ENCODE measurements at places on chromosomes 1 and 21.

GRCh38 chr1:245937316-245938045 is 569.6 kb downstream of the SMYD3 start:
- no peak for DNase-seq

GRCh38 chr1:215583185-215583749 is 16.2 kb downstream of the KCTD3 start:
- no peak for DNase-seq

DNA sequence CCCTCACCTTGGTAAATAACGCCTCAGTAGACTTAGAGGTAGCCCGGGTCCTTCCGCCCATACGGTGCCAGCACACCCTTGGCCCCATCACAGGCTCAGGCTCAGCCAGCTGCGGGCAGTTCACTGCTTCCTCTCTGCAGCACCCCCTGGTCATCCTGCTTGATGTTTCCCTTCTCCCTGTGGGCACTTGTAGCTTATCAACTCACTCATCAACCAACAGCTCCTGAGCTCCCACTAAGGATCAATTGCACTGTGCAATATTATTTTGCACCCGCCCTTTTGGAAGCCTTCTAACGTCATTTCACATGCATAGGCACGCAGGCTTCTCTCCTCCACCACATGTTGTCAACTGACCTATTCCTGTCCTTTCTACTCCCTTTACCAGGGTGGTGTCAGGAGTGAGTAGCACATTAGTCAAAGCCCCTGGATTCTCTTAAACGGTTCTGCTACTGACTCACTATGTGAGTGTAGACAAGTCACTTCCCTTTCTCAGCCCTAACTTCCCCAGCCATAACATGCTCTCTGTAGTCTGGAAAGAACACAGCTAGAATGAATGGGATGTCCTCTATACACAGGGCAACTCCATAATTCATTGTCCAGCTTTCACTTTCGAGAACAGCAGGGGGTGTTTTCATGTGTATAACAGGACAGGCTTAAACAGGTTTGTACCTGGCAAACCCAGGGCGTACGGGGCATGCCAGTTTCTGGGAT is 47.1 kb upstream of the IRF2BP2 start:
- DNase-seq, result peak; percentile 56

GRCh38 chr1:181508486-181509165 is 25.3 kb downstream of the CACNA1E start:
- DNase-seq, result no peak

DNA sequence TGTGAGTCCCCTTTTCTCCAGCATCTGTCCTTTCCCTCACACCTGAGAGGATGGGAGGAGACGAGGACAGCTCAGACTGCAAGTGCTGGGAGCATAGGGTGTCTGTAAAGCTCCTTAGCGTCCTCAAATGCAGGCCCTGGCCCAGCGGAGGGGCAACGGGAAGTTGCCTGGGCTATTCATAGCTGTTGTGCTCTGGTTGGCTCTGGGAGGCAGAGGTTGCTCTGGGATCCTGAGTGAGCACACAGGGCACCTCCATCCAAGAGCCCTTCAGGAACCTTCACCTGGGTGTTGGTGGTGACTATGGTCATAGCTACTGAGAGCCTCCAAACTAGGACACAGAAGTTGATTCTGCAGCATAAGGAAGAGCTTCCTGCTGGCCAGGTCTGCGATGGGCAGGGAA is 2.6 kb downstream of the PADI1 start:
- peak; percentile 20 for DNase-seq

DNA sequence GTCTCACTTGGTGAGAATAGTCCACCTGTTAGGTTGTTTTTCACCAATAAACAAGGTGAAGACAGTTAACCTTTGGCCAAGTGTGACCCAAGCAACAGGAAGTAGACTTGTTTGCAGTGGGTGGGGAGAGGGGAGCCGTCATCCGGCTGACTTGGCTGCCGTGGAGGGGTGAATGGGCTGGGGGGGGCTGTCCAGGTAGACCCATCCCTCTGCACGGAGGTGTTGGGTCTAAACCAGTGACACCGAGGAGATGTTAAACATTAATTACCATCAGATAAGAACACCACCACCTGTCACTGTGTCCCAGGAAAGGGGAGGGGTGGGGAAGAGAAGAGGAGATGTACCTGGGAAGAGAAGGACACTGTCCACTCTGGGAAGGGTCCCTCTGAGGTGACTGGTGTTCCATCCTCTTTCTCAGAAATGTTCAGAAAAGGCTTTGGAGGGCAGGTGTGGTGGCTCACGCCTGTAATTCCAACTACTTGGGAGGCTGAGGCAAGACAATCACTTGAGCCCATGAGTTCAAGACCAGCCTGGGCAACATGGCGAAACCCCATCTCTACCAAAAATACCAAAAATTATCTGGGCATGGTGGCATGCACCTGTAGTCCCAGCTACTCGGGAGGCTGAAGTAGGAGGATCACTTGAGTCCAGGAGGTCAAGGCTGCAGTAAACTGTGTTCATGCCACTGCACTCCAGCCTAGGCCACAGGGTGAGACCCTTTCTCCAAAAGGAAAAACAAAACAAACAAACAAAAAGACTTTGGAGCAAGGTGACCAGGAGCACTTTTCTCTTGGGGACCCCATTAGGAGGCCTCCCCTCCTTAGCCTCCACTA is 6.7 kb upstream of the MYOM3 start:
- DNase-seq, result no peak

GRCh38 chr1:23152966-23153684 is 15.5 kb downstream of the LUZP1 start:
- no peak for DNase-seq

DNA sequence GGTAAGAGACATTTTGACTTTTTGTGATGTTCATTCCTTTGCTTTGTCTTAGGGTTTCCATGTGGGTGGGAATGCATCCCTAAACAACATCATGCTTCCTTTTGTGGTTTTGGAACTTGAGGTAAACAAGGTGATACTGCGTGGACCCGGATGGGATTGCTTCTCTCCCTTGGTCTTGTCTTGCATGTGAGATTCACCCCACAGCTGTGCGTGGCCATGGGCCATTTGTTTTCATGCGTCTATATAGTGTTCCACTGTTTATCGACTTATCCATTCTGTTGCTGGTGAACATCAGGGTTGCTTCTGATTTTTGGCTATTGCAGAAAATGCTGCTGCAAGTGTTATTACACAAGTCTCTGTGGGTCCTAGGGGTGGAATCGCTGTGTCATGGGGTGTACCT is 21.1 kb downstream of the CRYAA start:
- DNase-seq, result no peak

- DNase-seq, result no peak
These were observed 160.5 kb downstream of the LRRC7 start for GRCh38 chr1:69728206-69728605.

GRCh38 chr1:230426246-230427093 is at the start of gene PGBD5:
TSS of gene PGBD5 (minus strand) at chr1:230426332. CDS start at chr1:230425928, 404 bp downstream.
- DNase-seq, result peak; percentile 86

DNA sequence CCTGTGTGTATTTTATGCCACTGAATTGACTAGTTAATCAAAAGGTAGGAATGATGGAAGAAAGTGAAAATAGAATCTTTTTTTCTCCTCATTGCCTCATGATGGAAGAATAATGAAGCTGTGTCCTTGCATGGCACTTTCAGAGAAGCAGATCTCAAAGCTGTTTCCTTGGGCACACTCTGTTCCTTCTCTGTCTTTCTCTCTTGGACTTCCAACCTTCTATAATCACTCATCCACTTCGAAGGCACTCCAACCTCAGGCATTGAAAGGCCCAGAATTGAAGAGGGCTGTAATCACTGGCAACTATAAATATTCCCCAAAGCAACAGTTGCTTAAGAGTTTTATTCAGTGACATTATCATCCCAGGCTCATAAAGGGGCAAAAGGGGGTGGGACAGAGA is 31.1 kb upstream of the DNASE2B start:
- no peak for DNase-seq

DNA sequence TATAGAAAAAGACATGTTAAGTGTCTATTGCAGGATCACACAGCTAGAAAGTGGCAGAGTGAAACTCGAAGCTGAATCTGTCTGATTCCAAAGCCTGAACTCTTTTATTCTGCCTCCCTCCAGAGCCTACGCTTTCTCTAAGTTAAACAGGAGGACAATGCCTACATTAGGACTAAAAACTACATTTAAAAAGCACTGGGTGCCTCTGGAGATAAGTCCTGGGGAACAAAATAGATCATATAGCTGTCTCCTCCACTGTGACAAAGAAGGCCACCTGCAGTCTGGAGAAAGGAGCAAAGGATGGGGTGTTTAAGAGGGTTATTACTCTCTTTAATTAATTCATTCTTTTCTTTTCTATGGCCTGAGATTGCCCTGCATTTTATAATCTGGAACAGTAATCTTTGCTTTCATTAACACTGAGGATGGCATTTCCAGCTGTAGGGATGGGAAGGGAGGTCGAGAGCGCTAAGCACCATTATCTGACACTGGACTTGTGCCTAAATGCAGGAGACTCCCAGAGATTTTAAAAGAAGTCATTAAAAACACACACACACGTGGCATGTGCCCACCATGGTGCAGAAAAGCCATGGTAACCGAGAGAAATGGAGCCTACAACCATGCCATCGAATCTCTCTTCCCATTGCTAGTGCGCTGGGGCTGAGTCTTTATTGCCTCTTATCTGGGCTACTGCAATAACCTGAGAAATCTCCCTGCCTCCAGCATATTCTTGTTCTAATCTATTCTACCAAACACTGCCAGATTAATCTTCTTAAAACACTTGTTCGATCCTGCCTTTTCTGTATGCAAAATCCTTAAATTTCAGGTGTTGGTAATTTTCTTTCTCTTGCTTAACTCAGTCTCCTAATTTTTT is 92.2 kb downstream of the PLXNA2 start:
- DNase-seq, result no peak

DNA sequence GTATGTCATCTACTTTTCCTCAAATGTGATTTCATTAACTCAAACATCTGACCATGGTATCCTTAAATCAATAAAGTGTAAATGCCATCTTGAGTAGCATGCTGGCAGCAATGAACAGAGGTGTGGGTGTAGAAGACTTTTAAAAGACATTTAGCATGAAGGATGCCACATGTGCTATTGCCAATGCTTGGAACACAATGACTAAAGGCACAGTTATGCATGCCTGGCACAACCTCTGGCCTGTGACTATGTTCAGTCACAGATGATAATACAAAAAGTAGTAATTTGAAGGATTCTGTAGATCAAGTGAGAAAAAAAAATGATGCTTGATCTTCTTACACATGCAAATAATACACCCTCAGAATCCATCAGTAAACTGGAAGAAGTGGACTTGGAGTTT is 938.9 kb upstream of the ADGRL4 start:
- no peak for DNase-seq

DNA sequence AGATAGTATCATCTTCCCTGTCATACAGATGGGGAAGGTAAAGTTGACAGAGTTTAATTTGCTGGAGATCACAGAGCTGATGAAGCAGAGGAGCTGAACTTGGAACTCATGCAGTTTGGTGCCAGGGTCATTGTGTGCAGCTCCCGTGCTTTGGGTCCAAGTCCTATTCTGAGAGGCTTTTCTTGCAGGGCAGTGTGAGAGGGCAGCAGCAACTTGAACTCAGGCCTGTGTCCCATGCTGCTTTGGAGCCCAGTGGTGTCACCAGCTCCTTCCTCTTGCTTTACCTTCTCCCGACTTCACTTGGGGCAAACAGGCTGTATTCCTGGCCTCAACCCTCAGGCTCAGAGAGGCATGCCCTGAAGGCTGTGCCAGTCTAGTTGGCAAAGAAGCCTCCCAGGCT is 24.7 kb downstream of the INAVA start:
- no peak for DNase-seq

DNA sequence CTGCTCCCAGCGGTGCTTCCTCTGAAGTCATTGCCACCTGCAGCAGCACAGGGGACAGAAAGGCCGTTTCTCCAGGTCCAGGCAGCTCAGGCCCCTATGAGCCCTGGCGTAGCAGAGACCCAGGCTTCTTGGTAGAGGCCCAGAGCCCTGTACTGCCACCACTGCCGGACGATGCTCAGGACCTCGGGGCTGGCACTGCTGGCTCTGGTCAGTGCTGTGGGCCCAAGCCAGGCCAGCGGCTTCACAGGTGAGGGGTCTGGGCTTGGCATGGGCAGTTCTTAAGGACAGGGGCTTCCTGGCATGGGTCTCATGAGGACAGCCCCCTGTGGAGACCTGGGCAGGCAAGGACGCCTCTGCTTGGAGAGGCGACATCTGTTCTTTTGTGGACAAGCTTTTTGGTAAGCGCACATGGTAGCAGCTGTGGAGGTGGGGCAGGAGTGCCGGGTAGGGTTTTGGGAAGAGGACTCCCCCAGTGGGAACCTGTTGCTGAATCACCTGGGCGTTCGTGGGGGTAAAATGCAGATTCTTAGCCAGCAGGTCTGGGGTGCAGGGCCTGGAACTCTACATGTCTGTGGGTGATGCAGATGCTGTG is at the start of gene UMODL1:
Gene UMODL1, plus strand, starts transcription at position 172 of the 592 bp plus-strand sequence. Its CDS starts 0 bp downstream, at position 172.
- no peak for DNase-seq

DNA sequence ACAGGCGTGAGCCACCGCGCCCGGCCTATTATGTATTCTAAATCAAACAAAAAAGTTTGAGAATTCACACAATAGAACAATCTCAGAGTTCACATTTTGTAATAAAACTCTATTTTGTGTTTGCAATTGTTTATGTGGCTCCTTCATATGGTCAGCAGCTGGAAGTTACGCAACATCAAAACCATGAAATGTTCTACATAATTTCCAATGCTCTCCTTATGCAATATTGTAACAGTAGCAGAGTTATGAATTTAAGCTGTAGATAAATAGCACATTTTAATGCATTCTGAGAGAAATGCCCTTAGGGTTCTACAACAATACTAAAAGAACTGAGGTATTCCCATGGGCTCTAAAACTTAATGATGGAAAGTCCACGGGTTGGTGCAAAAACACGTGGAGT is 62.3 kb upstream of the COL11A1 start:
- DNase-seq, result no peak

DNA sequence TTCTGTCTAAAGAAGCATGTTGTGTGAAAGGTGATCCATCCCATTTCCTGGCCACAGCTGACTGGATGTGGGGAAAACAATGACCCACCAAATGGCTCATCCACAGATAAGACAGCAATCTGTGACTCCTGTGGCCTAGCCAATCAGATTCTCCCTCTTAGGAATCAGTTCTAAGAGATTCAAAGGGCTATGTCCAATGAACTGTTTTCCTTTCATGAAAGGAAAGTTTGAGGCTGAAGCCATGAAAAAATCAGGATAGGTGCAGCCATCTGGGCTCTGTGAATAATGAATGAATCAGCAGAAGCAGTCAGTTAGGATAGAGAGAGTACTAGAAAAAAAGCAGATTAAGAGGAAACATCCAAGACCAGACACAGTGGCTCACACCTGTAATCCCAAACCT is 164.7 kb downstream of the NRIP1 start:
- no peak for DNase-seq

DNA sequence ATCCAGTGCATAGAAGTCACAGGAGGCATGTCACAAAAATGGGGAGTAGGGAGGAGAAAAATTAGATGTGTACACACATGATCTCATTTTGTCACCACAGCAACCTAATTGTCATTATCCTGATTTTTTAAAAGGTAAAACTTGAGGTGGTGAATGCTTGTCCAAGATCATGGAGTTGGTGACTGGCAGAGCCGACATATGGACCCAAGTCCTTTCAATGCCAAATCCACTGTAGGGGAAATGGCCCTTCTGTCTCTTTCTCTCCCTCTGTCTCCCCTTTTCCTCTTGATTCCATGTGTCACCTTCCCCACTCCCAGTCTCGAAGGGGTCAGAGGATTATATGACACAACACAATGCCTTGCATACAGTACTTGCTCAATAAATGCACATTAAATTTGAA is 65.7 kb upstream of the JUN start:
- no peak for DNase-seq

GRCh38 chr1:202599669-202600431 is 110.4 kb downstream of the SYT2 start:
- peak; percentile 79 for DNase-seq

Data from muscle of leg (tissue), 16 donors.